ENCODE measurements at places on chromosomes 11 and 22.

DNA sequence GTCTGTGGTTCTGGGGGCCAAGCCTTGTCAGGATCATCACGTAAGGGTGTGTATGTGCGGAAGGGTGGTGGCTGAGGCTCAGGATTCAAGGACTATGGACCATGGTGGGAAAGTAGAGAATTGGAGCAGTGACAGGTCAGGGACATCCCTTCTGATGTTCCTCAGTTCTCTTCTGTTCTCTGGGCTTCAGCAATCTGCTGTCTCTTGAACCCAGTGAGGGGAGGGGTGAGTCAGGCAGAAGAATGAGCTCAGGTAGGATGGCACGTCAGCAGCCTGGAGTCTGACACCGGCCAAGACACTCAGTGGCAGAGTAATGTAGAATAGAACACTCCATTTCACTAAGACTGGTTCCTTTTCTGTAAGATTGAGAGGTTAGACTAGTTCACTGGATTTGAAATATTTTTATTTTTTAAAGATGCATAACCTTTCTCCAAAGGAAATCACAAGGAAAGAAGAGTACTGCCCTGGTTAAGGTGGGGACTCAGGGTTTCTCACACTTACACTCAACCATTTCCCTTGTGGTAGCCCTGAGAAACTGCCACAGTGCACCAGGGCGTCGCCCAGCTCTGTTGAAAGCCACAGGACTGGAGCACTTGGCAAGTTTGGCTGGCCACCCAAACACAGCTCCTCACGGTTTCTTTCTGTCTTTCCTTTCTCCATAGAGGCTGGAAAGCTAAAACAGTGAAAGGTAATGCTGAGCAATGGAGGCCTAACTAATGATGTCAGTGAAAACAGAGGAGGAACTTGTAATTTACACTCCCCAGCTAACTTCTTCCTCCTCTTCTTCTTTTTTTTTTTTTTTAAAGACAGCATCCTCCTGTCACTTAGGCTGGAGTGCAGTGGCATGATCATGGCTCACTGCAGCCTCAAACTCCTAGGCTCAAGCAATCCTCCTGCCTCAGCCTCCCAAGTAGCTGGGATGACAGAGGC is 23.1 kb upstream of the MICAL2 start:
- DNase-seq: no peak

DNA sequence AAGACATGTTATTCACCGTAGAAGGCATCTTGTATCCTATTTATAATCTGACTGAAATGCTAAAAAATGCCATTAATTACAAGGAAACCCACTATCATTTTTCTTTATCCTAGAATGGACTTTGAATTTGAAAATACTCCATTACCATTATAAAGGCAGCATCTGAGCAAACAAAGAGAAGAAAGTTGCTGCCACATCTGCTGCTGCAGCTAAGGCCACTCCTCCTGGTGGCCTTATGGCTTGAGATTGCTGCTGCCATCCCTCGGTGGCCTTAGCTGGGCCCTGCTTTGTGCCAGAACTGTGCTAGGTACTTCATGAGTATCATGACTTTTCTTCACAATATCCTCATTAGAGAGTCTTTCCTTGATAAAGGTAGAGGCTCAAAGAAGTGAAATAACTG is 1210.1 kb upstream of the TENM4 start:
- DNase-seq: no peak

GRCh38 chr11:107468596-107468995 is 11.0 kb upstream of the CWF19L2 start:
- no peak for DNase-seq

DNA sequence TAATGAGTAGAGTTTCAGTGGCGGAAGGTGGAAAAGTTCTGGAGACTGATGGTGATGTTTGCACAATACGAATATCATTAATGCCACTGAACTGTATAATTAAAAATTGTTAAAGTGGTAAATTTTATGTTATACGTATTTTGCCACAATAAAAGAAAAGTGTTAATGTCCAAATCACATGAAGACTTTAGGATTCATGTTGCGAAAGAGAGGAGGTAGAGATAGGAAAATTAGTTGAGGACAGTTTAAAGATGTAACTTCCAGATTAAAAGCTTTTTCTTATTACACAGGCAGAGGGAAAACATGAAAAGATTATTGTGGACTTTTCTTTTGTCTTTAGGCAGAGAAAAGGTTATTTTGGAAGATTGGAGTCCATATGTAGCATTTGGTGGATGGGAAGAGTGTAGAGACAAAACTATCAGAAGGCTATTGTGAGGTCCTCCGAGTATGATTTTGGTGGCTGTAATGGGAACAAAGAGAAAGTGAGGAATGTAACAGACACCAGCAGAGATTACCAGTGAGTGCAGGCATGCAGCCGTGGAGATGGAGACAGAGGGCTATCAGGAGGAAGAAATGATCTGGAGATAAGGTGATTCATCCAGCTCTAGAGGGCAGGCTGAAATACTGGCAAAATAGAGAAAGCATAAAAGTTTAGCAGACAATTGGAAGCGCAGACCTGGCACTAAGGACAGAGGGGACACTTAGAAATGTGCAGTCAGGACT is 12.5 kb downstream of the VPS26B start:
- DNase-seq: no peak

Measured in chondrocyte (in vitro differentiated cells).